ENCODE measurements at places on chromosomes 11 and 22.

- no peak for DNase-seq
Measured at GRCh38 chr11:80722629-80723028, 1281.8 kb upstream of the TENM4 start.

DNA sequence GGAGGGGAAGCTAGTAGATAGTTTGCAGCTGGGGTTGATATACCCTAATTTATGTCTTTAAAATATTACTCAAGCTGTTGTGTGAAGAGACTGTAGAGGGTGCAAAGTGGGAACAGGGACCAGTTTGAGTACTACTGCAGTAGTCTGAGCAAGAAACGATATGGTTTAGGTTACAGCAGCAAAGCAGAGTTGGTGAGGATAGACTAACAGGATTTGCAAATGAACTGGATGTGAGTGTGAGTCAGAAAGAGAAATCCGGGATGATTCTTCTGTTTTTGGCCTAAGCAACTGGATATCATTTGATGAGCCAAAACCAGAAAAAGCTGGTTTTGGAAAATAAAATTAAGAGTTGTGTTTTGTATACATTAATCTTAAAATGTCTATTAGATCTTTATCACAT lies 749.5 kb upstream of the CCDC90B start:
- no peak for DNase-seq

DNA sequence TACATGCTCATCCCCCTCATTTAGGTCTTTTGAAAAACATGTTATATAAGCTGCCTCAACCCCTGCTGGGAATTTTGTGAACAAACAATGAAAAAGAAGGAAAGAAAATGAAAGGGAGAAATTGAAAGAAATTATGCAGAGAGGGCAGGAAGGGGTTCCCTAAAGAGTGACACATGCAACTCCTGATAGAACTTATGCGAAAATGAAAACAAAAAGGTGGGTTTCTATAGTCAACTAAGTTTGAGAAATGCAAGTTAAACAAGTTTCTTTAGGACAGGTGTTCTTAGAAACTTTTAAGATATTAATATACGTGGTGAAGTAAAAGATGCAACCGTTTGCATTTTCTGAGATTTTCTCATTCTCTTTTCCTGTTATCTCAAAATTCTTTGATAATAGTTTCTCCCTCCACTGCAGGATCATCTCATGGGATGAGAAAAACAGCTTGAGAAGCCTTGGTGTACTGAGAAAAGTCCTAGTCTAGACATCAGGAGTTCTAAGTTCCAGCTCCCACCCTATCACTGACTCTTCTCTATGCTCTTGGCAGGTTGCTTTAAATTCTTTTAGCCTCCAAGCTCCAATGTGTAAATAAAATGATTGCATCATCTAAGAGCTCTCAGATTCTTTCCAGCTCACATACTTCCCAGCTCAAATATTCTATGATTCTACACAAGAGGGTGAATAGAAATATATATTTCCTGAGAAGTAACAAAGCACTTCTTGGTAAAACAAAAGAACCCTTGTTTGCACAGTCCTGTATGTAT lies 109.2 kb downstream of the FAM76B start:
- DNase-seq: no peak

GRCh38 chr11:6608726-6609501 lies 3.1 kb downstream of the TAF10 start:
- no peak for DNase-seq

All from putamen (tissue), 1 donor.